ENCODE measurements at places on chromosomes 13 and 19.

- DNase-seq, result peak; percentile 38
Measured at GRCh38 chr19:13788991-13789390, 6.3 kb upstream of the ZSWIM4 start.

GRCh38 chr13:37640499-37640898 is 41.9 kb upstream of the POSTN start:
- no peak for DNase-seq

DNA sequence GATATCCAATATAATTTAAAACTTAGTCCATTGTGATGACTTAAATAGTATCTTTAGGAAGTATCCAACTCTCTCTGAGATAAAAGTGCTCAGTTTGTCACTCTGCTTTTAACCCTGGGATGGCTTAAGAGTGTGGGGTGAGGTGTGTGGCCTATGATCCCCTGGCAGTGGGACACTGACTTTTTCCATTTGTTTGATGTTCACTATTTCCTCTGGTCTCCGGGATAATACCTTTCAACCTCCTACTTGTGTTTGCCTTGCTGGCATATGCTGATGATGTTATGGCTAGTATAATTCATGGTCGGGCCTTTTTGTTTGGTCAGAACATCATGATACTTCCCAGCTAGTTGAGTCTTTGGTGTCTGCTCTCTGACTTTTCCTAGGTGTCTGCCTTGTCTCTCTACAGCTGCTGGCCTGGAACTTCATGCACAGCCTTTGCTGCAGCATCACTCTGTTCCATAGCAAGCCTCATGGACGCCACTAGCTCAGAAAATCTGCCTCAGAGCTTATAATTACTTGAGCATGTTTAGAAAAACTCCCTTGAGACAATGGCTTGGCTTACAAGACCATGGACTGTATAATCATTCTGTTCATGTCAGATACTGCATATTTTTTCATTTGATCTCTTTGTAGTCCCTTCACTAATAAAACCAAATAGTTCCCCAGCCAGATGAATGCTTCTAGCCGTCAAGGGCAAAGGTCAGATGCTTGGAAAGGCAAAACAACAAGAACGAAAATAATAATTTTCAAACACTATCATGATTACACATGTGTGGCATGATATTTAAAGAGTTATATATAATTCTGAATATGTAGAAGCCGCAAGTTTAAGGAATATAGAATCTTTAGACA is 75.2 kb downstream of the WDFY2 start:
- no peak for DNase-seq

GRCh38 chr13:42633495-42633894 is 59.5 kb downstream of the TNFSF11 start:
- no peak for DNase-seq

DNA sequence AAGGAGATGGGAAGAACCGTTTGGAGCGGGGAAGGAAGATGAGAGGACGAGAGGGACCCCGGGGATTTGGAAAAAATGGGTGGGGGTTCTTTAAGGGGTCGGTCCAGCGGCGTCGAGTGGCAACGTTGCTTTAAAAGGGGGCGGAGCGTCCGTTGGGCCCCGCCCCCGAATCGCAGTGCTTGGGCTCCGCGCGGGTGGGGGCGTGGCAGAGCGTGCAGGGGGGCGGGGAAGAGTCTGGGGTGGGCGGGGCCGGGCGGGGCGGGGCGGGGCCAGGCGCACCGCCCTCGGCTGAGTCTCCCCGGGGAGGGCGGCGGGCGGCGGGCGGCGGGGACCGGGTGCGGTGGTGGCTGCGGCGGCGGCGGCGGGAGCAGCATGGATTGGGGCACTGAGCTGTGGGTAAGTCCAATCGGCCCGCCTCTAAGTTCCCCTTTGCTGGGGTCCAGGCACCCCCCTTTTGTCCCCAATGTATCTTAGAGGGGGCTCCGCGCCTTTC is at the start of gene TRIP10:
Gene TRIP10, plus strand, starts transcription at position 291 of the 493 bp plus-strand sequence. Its CDS starts 82 bp downstream, at position 373.
- DNase-seq, result peak; percentile 90

- peak; percentile 54 for DNase-seq
Measured at GRCh38 chr13:44259045-44260027, 114.3 kb upstream of the SERP2 start.

DNA sequence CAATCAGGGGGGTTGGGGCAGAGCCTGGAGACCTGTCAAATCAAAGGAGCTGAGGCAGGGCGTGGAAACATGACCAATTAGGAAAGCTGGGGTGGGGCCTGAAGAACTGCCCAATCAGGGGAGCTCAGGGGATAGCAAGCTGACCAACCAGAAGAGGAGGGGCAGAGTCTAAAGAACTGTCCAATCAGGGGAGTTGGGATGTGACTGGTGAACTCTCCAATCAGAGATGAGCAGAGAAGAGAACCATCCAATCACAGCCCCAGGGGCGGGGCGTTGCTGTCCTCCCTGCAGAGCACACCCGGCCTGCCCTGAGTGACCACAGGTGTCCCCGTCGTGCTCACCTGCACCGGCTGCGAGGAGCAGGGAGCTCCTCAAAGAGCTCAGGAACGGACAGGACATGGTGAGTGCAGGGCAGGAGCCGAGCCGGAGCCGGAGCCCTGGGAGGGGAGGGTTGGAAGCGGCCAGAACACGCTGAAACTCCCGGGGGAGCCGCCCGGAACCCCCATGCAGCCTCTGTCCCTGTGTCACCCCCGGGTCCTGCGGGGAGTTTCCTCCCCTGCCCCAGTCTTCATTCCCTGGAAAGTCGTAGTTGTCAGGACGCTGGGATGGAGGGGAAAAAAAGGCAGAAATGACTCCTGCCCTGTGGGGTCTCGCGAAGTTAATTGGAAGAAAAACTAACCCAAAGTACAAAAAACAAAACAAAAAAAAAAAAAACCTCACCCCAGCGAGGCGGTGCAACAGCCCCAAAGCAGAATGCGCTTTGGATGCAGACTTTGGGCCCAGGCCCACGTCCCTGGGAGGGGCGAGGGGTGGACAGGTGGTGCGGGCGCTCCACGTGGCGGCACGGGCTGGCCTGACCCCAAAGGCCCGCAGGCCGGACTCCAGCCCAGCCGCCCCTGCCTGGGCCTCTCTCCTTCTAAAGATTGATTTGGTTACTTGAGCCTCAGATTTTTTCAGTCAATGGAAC is at the start of gene ZNF556:
Gene ZNF556, plus strand, starts transcription at position 311 of the 967 bp plus-strand sequence. Its CDS starts 87 bp downstream, at position 398.
- DNase-seq, result no peak

GRCh38 chr13:30763786-30764413 is 28.6 kb downstream of the ALOX5AP start:
- DNase-seq, result no peak

- no peak for DNase-seq
Measured at GRCh38 chr13:32940601-32941000, 75.6 kb upstream of the KL start.

GRCh38 chr13:51479199-51479523 is 26.3 kb upstream of the INTS6 start:
- DNase-seq, result no peak

GRCh38 chr19:17246681-17247425 is 1.1 kb upstream of the NR2F6 start:
- DNase-seq, result no peak
